ENCODE measurements at places on chromosomes 7 and 10.

- DNase-seq: no peak
These were observed 379.4 kb downstream of the GALNT17 start for GRCh38 chr7:71511361-71511807.

- DNase-seq: no peak
These were observed 201.6 kb upstream of the KLF6 start for GRCh38 chr10:3986493-3987142.

DNA sequence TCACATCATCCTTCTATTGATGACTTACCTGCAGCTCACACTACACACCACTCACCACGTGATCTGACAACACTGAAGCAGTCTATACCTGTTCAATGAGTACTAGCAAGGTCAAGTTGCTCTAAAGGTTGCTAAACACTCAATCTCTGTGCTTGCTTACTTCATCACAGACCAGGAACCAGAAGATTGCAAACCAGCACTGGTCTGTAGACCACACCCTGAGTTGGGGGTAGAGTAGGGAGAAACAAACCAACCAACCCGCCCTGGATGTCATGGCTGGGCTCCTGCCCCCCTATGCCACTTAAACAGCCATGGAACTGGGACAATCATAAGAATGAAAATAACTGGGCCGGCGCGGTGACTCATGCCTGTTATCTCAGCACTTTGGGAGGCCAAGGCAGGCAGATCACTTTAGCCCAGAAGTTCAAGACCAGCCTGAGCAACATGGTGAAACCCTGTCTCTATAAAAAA is 19.6 kb downstream of the DLG5 start:
- DNase-seq: no peak

- DNase-seq: no peak
These were observed 162.8 kb upstream of the CSTF2T start for GRCh38 chr10:51862149-51862548.

DNA sequence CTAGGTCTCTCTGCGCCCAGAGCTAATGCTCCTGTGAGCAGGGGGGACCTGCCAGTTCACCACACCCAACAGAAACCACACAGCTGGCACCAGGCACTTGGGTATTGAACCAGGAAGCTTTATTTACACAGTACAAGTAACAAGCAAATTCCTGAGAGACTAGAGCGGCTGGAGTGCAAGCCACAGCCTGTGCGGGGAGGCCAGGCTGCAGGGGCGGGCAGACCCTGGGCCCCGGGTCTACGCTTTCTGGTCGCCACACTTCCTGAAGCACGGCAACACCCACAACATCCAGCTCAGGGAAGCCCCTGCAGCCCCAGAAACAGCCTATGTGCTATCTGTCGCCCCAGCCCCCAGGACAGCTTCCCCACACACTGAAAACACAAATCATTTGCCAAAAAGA is 125.0 kb downstream of the FAM53B start:
- DNase-seq: no peak

GRCh38 chr10:70714245-70714644 is 41.9 kb downstream of the ADAMTS14 start:
- no peak for DNase-seq

GRCh38 chr10:34236931-34237330 is 578.2 kb downstream of the PARD3 start:
- DNase-seq: no peak

GRCh38 chr10:89352802-89353201 is 25.0 kb downstream of the IFIT3 start:
- DNase-seq: no peak

- no peak for DNase-seq
These were observed 1250.6 kb downstream of the GATA3 start for GRCh38 chr10:9305018-9305655.

- DNase-seq: no peak
These were observed 51.2 kb upstream of the TMEM248 start for GRCh38 chr7:66869660-66870450.
